Neuronal stem cell (in vitro differentiated cells): ENCODE measurements at places on chromosomes 6 and 20.
A peak's percentile ranks its signal among the peaks of the same experiment; 100 is the strongest.

- H3K4me1 ChIP-seq = peaks cover 21% of the 10 kb centered on the region
- no peak overlapping the region for H3K4me3 ChIP-seq
- peak overlapping the region; percentile 5 for H3K27ac ChIP-seq
These were observed 1063.3 kb upstream of the CITED2 start for GRCh38 chr6:140437619-140438345.

- no peak overlapping the region for H3K27ac ChIP-seq
- H3K36me3 ChIP-seq = no peaks in the 10 kb centered on the region
- H3K4me3 ChIP-seq = no peak overlapping the region
- H3K27me3 ChIP-seq = no peaks in the 10 kb centered on the region
- H3K4me1 ChIP-seq = peaks cover 7% of the 10 kb centered on the region
These were observed 263.0 kb downstream of the EYA4 start for GRCh38 chr6:133504158-133504557.

- H3K27ac ChIP-seq = no peak overlapping the region
- H3K36me3 ChIP-seq = no peaks in the 10 kb centered on the region
- no peak overlapping the region for H3K4me3 ChIP-seq
- peaks cover 30% of the 10 kb centered on the region for H3K27me3 ChIP-seq
- no peak for DNase-seq
These were observed 9.7 kb downstream of the NOTCH4 start for GRCh38 chr6:32214126-32214525.

- H3K27me3 ChIP-seq = no peaks in the 10 kb centered on the region
- H3K4me1 ChIP-seq = no peaks in the 10 kb centered on the region
- H3K4me3 ChIP-seq = no peak overlapping the region
- no peak overlapping the region for H3K27ac ChIP-seq
These were observed 174.6 kb downstream of the TRDN start for GRCh38 chr6:123462152-123462551.

DNA sequence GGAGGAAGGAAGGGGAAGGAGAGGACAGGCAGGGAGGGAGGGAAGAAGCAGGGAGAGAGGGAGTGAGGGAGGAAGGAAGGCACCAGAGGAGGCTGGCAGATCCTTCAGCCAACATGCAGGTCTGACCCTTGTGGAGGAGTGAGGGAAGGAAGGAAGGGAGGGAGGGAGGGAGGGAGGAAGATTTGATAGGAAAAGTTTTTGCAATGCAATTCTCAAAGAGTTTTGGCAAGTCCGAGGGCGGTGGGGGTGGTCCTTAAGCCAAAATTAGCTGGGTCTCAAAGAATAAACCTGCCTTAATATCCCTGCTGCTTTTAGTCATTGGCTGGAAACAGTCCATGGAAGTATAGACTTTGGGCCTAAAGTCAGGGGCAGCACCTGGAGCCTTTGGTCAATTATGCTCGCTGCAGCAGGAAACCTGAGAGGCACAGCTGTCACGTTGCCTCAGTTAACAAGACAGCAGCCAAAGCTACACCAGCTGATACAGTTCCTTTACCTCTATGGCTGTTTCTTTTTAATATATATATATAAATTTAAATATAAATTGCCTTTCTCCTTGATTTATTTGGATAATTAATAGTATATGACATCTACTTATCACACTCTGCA is 115.7 kb upstream of the RALGAPA2 start:
- DNase-seq = no peak
- H3K4me1 ChIP-seq = no peaks in the 10 kb centered on the region
- H3K36me3 ChIP-seq = no peaks in the 10 kb centered on the region
- no peak overlapping the region for H3K4me3 ChIP-seq

DNA sequence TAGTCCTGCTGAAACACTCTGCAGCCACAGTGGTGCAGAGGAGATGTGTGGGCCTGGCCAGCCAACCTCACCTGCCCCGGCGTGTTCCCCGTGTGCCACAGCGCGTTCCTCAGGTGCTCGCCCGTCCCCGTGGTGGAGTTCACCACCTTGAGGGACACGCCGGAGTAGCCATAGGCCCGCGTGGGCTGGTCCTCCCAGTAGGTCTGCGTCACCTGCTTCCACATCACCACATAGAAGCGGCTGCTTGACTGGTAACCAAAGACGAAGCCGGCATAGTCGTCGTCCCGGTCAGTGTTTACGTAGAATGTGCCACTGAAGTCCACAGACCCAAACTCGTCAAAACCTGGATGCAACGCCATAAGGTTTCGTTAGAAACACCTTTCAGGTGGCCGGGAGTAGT is 31.5 kb downstream of the THBS2 start:
- H3K27me3 ChIP-seq = no peaks in the 10 kb centered on the region
- no peak for DNase-seq
- no peaks in the 10 kb centered on the region for H3K36me3 ChIP-seq
- H3K27ac ChIP-seq = no peak overlapping the region
- H3K4me1 ChIP-seq = no peaks in the 10 kb centered on the region

DNA sequence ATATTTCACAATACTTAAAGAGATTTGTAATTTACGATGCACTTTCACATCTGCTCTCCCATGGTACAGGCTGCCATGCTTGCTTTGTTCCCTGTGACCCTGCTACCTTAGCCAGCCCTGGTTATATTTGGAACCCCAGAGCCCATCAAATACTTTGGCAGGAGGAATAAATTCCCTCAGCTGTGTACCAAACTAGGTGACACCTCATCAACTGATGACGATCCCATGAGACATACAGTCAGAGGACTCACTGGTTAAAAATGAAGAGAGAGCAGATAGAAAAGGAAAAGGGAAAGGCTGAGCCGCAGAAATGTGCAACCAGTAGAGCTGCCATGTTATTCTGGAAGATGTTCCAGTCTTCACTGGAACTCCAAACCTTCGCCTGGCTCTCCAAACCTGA is 120.0 kb downstream of the SIM1 start:
- H3K27me3 ChIP-seq = no peaks in the 10 kb centered on the region
- no peak overlapping the region for H3K27ac ChIP-seq
- H3K4me3 ChIP-seq = no peak overlapping the region
- H3K4me1 ChIP-seq = no peaks in the 10 kb centered on the region

GRCh38 chr6:170038251-170038650 is 252.6 kb downstream of the DLL1 start:
- H3K4me1 ChIP-seq = peaks cover 9% of the 10 kb centered on the region
- H3K27me3 ChIP-seq = no peaks in the 10 kb centered on the region
- no peak for DNase-seq
- no peak overlapping the region for H3K27ac ChIP-seq

DNA sequence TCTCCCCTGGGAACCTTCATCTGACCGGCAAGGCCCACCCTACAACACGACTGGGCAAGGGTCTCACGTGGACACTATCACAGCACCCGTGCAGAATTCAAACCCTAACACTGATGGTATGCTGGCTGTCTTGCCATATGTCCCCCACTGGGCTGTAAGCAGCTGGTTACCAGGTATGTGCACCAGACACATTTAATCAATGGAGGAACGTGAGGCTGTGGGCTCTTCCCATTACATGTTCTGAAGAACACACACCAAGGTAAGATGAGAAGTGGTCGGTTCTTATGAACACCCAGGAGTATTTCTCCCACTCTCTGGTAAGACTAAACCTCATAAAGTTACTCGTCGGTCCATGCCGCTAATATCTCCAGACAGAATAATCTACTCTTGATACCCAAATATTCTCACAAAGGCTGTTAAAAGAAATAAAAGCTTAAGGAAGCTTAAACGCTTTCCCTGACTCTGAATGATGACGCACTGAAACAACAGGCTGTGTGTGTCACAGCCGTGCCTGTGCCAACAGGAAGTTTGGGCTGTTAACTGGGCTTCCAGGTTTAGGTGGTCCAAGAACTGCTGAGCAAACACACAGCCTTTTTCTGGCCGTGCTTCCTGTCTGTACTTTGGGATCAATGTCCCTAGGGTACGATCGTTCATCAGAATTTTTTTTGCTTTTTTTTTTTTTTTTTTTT is 75.3 kb downstream of the SLC23A2 start:
- H3K27me3 ChIP-seq = no peaks in the 10 kb centered on the region
- no peak for DNase-seq
- peaks cover 6% of the 10 kb centered on the region for H3K4me1 ChIP-seq
- H3K4me3 ChIP-seq = no peak overlapping the region
- H3K36me3 ChIP-seq = no peaks in the 10 kb centered on the region

DNA sequence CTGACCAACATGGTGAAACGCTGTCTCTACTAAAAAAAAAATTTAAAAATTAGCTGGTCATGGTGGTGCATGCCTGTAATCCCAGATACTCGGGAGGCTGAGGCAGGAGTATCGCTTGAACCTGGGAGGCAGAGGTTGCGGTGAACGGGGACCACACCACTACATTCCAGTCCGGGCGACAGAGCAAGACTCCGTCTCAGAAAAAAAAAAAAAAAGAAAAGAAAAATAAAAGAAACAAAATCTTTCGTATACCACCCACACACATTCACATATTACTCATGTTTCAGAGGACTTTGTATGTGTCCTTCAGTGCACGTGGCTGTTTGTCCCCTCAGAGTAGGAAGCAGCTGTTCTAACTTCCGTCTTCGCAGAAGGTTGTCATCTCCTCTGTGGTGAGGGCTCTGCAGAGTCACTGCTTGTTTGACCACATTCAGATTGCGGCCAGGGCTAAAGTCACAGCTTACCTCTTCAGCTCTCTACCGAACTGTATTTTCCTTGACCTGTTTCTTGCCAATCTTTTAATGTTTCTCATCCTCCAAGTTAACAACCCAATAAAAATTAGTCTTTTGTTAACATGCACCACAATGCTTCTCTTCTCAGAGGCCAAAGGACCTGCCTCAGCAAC is 36.6 kb upstream of the HIVEP1 start:
- H3K4me1 ChIP-seq = no peaks in the 10 kb centered on the region
- no peak overlapping the region for H3K27ac ChIP-seq
- no peak for DNase-seq
- H3K36me3 ChIP-seq = no peaks in the 10 kb centered on the region
- no peak overlapping the region for H3K4me3 ChIP-seq

DNA sequence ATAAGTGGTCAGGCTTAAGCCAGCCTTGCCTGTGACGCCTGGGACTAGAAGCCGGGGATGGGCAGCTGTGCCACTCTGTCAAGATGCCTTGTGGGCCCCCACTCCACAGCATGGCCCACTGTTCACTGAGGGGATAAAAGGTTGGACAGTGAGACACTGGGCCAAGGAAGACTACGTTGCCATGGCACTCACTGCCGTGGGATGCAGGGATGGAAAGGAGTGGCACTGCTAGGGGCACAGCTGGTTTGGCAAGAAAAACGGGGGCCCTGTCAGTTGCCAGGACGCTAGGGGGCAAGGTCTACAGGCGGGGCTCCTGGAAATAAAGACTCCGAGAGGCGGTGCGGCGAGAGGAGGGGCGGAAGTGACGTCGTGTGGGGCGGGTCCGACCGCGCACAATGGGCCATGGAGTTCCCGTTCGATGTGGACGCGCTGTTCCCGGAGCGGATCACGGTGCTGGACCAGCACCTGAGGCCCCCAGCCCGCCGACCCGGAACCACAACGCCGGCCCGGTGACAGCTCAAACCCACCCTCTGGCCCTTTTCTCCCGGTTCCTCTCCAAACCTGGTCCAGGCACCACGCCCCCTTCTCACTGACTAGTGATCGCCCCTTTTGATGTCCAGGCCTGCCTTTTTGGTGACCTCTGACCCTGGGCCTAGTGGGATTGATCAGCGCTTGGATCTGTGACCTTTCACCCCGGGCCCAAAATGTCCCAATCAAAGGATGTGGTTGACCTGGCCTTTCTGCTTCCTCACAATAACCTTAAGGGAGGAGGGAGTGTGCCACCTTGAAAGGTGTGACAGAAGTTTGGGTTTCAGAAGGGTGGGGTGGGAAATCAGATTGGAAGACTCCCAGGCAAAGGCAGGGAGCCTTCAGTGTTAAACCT is at the start of gene ATAT1:
ATAT1 (plus strand) TSS at position 391 of the 883 bp plus-strand sequence.
- H3K27ac ChIP-seq = peak within 1 kb of the TSS; percentile 60
- H3K36me3 ChIP-seq = peaks cover 34% of the 10 kb centered on the region
- peak within 1 kb of the TSS; percentile 86 for H3K4me3 ChIP-seq
- no peaks in the 10 kb centered on the region for H3K27me3 ChIP-seq

GRCh38 chr6:36968266-36968977 is 13.9 kb downstream of the PI16 start:
- H3K4me3 ChIP-seq = no peak overlapping the region
- peaks cover 3% of the 10 kb centered on the region for H3K4me1 ChIP-seq
- H3K36me3 ChIP-seq = peaks cover 74% of the 10 kb centered on the region
- H3K27ac ChIP-seq = no peak overlapping the region
- no peaks in the 10 kb centered on the region for H3K27me3 ChIP-seq

DNA sequence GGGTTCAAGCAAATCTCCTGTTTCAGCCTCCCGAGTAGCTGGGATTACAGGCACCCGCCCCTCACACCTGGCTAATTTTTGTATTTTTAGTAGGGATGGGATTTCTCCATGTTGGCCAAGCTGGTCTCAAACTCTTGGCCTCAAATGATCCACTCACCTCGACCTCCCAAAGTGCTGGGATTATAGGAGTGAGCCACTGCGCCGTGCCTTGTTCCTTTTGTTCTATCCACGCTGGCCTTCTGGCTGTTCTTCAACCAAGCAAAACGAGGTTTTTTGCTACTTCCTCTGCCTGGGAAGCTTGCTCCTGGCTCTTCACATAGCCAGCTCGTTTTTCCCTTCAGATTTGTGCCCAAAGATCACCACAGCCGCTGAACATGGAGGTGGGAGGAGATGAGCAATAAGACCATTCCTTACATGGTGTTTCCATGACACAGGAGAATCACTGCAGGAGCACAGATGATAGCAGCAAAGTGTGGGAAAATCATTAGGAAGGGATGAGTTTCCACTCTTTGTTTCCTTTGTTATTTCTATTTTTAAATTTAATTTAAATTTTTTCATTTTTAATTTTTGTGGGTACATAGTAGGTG is 201.0 kb upstream of the ZNF217 start:
- no peak for DNase-seq
- no peaks in the 10 kb centered on the region for H3K27me3 ChIP-seq
- H3K4me3 ChIP-seq = no peak overlapping the region
- H3K36me3 ChIP-seq = no peaks in the 10 kb centered on the region
- H3K27ac ChIP-seq = peak overlapping the region; percentile 40

DNA sequence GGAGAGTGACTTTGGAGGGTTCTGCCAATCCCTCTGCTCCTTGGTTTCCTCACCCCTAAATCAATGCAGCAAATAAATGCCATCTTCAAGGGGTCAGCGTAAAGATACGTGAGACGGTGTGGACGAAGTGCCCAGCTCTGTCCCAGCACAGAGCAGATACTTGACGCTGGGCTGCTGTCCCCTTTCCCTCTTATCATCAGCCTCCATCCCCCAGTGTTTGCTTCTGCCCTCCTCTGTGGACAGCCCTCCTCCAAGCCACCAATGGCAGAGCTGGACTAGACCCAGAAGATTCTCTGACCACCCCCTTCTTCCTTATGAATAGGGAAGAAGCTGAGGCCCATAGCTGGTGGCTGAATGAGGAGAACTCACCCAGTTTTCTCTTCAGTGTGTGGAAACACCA is 17.7 kb upstream of the PI16 start:
- no peak overlapping the region for H3K27ac ChIP-seq
- no peak for DNase-seq
- H3K27me3 ChIP-seq = no peaks in the 10 kb centered on the region
- no peaks in the 10 kb centered on the region for H3K36me3 ChIP-seq
- H3K4me1 ChIP-seq = no peaks in the 10 kb centered on the region
